ENCODE measurements at places on chromosomes 16 and 17.

- DNase-seq = no peak
Measured at GRCh38 chr17:62045517-62045916, 19.6 kb downstream of the MED13 start.

DNA sequence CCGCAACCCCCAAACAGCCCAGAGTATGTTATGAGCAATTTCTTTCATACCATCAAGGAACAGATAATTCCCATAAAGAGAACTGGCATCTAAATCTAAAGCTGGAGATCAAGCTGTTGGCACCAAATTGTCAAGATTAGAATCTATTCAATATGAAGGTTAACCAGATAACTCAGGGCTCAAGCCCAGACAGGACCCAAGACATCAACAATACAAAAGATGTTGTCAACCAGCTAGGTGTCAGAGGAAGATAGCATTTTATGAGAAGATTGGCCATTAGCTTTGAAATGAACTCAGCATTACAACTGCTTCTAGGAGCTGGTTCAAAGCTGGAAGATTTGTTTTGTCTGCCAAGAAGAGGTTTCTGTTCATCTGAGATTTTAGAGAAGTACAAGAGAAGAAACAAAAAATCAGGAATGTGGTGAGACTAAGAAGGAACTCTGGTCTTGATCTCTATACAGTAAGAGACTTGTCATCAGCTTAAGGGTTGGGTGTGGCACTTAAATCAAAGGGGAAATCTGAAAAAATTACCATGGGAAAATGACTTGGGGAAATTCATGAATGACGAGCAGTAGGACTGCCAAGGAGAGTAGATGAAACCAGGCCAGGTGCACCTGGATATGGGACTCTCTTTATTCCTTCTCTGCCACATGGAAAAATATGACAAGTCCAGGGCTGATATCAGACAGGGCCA is 64.2 kb upstream of the COX10 start:
- no peak for DNase-seq

GRCh38 chr17:83081684-83082201 is 2.3 kb downstream of the METRNL start:
- DNase-seq = no peak

- no peak for DNase-seq
Measured at GRCh38 chr16:52301026-52301425, 245.9 kb downstream of the TOX3 start.

DNA sequence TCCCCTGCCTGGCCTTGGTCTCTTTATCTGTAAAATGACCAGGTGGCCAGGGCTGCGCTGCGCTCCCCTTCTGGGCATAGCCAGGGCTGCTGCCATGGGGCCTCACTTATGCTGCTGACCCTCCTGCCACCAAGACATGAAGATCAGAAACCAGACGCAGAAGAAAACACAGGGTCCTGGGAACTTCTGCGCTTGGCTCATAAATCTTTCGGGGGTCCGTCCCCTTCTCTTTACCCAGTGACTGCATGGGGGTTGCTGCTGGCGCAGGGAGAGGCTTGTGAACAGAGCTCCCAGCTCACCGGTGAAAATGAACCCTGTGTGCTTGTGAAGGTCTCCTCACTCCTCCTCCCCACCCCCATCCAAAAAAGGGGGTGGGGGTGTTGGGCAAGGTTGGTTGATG is 5.7 kb upstream of the FOXL1 start:
- no peak for DNase-seq

DNA sequence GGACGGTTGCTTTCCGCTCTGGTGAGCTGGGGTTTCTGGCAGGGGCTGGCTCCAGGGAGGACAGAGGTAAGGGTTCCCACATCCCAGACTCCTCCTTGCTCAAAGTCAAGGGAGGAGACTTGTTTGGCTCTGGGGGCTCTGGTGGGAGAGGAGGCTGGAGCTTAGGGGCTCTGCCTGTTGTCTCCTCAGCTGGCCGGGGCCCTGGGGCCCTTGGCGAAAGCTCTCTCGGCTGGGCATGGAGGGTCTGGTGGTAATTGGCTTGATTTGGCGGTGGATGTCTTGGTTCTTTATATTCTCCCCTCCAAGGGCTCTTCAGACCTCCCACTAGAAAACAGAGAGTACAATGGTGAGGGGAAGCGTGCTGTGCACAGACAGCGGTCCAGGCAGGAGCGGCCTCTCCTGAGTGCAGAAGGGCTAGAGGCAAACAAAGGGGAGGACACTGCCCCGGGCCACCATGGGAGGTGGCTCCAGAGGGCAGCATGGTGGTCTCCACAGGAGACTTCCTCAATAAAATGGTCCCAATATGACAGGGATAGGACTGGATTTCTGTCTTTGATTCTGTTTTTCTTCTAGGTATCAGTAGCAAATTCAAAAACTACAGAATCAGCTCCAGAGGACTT is 5.7 kb upstream of the SPATA32 start:
- DNase-seq = no peak

GRCh38 chr16:69064764-69065313 is 40.6 kb upstream of the HAS3 start:
- no peak for DNase-seq

GRCh38 chr17:58643147-58643546 is 48.7 kb downstream of the TEX14 start:
- no peak for DNase-seq

GRCh38 chr17:43528319-43528987 is 17.7 kb downstream of the ETV4 start:
- DNase-seq = no peak

DNA sequence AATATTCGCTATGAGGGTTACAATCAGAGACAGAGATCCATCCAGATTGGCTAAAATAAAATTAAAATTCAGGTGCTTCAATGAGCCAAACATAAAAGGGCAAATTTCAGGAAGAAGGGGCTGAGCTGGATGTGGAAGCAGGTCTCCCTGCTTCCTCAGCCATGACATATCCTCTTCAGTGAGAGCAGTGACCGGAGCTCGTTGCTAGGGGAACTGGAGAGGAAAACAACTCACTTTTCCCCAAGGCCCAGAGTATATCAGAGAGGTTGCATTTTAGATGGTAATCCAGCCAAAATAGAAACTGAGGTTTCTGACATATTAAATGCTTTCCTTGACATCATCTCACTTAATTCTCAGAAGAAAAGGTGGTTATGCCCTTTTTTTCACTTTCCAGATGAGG is 503.5 kb downstream of the HS3ST4 start:
- DNase-seq = no peak

GRCh38 chr17:611202-611601 is 103.4 kb downstream of the VPS53 start:
- DNase-seq = no peak

DNA sequence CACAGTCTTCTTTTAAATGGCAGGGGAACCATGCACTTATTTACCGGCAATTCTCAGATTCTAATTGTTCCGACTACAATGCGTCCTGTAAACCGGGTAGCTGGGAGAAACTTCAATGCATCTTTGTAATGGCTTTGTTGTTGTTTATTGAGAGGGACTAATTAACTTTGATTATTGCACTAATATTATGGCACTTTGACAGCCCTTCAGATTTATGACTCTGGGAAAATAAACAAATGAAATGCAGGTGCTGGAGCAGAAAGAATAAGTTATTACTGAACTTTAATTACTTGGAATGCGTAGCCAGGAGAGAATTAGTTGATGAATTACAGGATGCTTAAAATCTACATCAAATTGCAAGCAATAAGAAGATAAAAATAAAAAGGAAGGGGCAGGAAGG is 77.0 kb downstream of the WWOX start:
- no peak for DNase-seq

GRCh38 chr17:33668516-33668915 is 375.4 kb upstream of the ASIC2 start:
- DNase-seq = no peak

DNA sequence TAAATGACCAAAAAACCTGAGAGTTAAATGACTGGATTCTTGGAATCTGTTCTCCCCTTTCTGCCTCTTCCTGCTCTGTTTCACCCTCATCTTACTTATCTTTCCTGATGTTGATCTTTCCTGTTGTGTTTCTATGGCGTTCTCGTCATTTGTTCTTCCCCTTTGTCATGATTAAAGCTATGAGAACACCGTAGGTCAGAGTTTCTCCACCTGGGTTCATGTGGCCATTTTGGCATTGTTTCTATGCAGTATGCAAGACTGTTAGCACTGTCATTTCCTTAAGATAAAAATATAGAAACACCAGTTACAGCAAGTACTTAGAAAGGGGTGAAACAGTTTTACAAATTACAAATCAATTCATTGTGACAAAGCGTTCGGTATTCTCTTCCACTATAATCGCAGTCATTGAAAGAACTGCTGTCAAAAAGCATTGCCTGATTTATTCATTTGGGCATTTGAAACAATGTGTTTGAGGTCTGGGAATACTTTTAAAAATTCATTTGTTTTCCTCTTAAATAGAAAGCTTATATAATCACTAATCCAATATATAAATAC is 166.0 kb downstream of the PHKB start:
- DNase-seq = no peak

DNA sequence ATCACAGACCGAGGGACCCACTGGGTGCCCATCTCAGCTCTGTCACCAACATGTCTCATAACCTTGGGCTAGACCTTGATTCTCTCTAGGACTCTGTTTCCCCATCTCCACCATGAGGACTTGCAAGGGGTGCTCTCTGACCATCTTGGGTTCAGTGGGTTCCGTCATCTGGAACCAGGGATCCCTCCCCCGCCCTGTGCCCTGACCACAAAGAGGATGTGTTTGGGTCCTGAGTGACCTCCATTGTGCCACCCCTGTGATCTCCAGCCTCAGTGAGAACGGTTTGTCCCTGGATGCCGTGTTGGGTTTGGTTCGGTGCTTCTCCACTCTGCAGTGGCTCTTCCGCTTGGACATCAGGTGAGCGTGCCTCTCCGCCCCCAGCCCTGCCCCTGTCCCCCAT is 49.1 kb upstream of the CPNE2 start:
- DNase-seq = no peak

- no peak for DNase-seq
Measured at GRCh38 chr16:80441935-80442334, 98.9 kb upstream of the DYNLRB2 start.

GRCh38 chr17:29368926-29369325 is 21.2 kb upstream of the TAOK1 start:
- no peak for DNase-seq

DNA sequence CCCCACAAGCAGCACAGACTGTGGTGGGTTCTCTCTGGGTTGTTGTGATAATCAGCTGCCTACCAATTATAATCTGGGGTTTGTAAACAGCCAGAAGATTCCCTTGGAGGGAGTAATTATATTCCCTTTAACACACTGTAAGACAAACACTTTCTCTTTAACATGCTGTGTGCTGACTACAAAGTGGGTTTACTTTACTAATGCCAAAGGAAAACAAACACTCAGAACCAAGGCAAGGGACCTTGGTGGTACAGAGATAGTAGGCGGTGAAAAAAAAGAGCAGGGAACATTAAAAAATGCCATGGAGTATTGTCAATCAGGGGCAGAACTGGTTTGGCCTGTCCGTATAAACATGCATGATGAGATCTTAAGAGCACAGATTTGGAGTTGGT is 3.0 kb upstream of the VAT1L start:
- DNase-seq = no peak

- peak; percentile 80 for DNase-seq
Measured at GRCh38 chr16:28112908-28113307, 49.4 kb upstream of the GSG1L start.

GRCh38 chr17:66855204-66855603 is 20.3 kb downstream of the CACNG5 start:
- peak; percentile 14 for DNase-seq

GRCh38 chr17:48604770-48605329 is at the start of gene HOXB6:
Gene HOXB6 (minus strand): TSS chr17:48604986. CDS start chr17:48598150, 6,836 bp downstream.
- DNase-seq = no peak

DNA sequence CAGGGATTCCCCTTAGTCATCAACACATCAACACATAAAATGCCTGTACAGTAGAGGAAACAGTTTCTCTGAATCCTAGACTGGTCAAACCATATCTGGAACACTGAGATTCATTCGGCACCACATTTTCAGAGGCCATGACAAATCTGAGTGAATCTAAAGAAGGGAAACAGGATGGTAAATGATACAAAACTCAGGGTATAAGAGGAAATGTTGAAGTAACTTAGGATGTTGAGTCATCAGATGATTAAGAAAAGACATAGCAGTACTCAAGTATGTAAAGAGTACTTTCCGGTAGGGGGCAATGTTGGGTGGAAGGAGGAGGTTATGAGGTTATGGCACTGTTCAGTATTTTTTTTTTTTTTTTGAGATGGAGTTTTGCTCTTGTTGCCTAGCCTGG is 358.5 kb upstream of the PMFBP1 start:
- DNase-seq = peak; percentile 20

DNA sequence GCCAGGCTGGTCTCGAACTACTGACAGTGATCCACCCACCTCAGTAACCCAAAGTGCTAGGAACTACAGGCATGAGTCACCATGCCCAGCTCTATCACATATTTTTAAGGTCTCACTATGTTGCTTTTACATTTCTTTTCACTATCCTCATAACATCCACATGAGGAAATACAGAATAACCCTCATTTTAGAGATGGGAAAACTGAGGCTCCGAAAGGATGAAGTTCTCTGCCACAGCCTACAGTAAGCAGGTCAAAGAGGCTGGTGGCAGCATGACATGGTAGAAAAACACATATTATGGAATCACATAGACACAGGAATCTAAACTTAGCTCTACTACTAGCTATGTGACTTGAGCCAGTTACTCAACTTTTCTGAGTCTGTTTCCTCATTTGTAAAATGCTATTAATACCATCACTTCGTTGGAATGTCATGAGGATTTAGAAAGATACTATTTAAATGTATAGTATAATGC is 32.2 kb downstream of the APPBP2 start:
- DNase-seq = no peak

- peak; percentile 71 for DNase-seq
Measured at GRCh38 chr17:29565643-29566472, 979 bp downstream of the ABHD15 start.

DNA sequence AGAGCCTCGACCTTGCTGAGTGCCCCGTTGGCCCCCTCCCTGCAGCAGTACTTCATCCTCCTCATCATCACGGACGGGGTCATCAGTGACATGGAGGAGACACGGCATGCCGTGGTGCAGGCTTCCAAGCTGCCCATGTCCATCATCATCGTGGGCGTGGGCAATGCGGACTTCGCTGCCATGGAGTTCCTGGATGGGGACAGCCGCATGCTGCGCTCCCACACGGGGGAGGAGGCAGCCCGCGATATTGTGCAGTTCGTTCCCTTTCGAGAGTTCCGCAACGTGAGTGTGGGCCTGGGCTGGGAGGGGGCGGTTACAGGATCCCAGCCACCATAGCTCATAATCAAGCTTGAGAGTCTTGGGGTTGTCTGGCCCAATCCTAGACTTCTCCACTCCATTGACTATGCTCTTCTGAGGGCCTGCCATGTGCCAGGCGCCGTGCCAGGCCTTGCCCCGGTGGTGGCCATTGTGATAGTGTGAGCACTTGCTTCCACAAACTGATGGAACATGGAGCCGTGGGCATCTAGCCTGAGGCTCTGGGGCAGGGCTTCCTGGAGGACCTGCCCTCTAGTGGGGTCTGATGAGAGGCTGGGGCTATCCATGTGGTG is 39.7 kb downstream of the PSME3IP1 start:
- no peak for DNase-seq

GRCh38 chr17:72244494-72244893 is 123.7 kb downstream of the SOX9 start:
- no peak for DNase-seq

DNA sequence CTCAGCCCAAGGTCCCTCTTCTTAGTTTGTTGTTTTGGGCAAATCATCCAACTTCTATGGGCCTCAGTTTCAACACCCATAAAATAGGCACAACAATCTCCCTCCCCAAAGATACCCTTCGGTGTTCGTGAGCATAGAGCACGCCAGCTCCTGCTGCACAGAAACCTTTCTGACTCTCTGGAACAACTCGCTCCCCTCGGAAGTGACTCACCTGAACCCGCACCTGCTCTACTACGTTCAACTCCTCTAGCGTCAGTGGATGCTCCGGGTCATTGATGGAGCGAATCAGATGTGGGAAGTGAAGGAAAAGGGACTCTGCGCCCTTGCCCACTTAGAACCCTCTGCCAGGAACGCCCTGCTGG is 445 bp downstream of the CIAO2B start:
- DNase-seq = peak; percentile 44

All from activated CD4-positive, alpha-beta T cell treated with anti-CD3 and anti-CD28 coated beads, Interleukin-2, amount 50 U/mL, for 16 hours (primary cell).